Foreskin melanocyte (primary cell): ENCODE measurements at places on chromosomes 7 and 10.

DNA sequence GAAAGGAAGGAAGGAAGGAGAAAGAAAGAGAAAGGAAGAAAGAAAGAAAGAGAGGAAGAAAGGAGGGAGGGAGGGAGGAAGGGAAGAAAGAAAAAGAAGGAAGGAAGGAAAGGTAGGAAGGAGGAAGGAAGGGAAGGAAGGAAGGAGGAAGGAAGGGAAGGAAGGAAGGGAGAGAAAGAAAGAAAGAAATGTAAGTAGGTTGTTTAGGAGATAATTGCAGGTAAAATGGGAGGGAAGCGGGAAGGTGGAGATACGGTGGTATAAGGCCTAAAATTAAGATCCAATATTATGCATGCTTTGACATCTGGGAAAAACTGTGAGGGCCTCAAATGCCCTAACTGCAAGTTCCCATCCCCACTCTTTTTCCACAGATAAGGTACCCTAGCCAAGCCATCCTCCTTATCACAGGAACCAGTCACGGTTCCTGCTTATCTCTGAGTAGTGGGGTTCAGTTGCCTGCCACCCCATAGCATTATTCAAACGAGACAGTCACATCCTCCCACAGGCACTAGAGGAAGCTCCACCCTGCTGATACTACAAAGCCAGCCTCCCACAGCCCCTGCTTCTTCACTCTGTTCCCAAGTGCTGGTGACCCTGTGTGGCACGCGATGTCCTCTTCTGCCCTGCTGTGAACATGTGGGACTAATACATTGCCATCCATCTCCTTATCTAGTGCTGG lies 28.7 kb downstream of the ST8SIA6 start:
- DNase-seq, result no peak

GRCh38 chr10:119167041-119167440 lies 1.5 kb upstream of the SFXN4 start:
- no peak for DNase-seq

GRCh38 chr7:149822353-149822943 lies 15.7 kb upstream of the ZNF862 start:
- no peak for DNase-seq

GRCh38 chr10:792792-793100 lies 103.3 kb upstream of the DIP2C start:
- no peak for DNase-seq

DNA sequence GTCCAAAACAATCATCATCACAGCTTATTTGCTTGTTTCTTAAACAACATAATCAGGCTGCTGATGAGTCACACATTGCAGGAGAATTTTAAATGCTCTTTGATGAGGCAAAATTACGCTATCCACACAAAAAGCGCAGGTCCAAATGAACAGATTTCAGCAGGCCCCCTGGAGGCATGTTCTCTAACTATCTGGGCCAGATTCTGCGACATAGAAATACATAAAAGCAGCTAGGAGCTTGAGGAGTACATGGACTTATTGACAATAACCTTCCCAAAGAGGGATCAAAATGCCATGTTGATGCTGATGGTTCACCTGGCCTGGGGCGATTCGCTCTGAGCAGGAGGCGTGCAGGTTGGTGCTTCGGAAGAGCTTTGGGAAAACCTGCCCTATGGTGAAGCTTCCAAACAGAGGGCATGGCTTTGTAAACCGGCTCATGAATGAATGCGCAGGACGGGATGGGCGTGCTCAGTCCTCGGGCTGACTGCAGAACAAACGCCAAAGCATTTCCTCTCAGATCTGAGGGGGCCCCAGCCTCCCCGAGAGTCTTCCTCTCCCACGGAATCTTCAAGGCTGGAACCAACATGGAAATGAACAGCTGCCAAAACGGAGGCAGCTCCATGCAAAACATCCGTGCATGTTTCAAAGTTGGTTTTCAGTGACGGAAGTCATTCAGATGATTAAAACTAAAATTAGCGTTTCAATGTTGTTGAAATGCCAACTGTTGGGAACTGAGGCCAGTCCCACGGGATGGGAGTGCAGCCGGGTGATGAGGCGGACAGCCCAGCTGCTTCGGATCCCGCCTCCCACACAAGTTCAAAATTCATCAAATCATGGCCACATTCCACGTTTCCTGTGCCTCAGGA lies 179.6 kb downstream of the TCERG1L start:
- peak; percentile 56 for DNase-seq

GRCh38 chr10:120508393-120508792 lies 51.4 kb downstream of the PLPP4 start:
- no peak for DNase-seq

DNA sequence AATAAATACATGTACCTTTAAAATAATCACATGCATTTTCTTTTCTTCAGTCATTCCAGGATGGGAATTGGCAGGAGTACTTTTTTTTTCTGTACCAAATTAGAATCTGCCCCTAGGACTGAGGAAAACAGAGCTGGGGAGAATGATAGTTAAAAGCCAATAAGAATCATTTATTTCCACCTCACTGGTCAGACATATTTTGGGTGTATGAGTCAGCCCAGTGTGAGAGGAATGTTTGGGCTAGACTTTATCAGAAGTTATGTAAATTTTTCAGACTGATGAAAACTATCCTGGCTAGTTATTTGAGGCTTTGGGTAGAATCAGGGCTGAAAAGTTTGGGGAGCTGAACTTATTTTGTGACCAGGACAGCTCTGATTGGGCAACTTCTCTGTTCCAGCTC lies 303.1 kb upstream of the NPSR1 start:
- no peak for DNase-seq
